ENCODE measurements at places on chromosomes 12 and 14.

- no peak for DNase-seq
Observed at GRCh38 chr12:94338006-94338794, 121.5 kb downstream of the CEP83 start.

- DNase-seq = no peak
Observed at GRCh38 chr12:92908108-92908507, 21.0 kb downstream of the EEA1 start.

DNA sequence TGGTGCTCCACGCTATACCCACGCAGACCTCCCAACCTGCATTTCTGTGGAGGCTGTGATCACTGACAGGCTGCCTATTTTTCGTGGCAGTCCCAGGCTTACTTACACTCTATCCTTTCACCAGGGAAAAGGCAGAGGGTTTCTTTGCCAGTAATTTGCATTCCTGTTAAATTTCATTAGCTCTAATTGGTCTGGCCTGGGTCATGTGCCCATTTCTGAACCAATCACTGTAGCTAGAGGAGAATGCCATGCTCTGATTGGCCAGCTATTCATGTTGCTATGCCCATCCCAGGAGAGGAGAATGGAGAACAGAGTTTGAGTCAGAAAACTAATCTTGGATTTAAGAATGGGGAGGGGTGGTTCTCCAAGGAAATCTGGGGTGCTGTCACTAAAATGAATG, 43.2 kb upstream of the TUNAR start:
- DNase-seq = no peak

DNA sequence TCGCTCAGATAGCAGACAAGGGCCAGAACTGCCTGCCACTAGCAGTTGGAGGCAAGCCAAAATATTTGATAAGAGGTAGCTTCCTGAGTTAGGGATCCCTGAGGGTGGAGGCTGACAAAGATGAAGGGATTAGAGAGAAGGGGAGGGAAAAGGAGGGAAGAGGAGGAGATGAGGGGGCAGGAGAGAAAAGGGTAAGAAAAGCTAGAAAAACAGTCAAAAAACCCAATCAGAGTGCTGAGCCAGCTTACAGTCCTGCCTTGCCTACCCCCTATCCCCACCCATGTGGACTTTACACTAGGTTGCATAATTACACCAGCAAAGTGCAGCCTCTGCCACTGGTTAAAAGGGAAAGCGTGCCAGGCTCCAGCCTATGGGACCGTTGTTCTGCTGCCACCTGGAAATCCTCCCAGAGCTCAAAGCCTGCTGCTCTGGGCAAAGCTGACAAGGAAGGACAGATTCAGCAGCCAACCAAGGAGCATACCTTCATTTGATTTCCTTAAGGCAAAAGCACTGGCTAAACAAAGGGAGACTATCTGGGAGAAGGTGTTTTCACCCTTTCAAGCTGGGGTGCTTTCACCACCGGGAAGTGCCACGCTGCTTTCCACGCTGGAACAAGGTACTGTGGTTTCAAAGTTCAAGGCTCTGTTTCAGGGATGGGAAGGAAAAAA, 3.8 kb upstream of the NUMB start:
- no peak for DNase-seq

- DNase-seq = no peak
Observed at GRCh38 chr12:113030875-113031525, 25.5 kb upstream of the DTX1 start.

GRCh38 chr12:92654929-92655328, 47.9 kb upstream of the PLEKHG7 start:
- DNase-seq = no peak

DNA sequence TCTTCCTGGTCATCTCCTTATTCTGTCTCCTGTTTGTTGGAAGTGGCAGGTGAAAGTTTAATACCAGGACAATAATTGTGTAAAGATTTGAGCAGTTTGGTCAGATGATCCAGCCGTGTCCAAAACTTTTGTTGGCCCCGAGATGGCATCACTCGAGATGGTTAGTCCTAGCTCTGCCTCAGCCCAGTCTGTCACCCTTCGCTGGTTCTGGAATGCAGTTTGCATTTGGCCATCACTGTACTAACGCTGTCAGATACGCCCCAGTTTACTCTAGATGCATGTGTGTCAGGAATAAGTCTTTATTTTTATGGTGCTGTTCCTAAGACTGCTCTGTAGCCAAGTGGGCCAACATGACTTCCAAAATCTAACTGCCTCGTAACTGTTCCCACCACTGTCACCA, 79.6 kb downstream of the MOK start:
- DNase-seq = no peak

- DNase-seq = no peak
Observed at GRCh38 chr12:69497308-69498026, 27.3 kb downstream of the FRS2 start.

- DNase-seq = no peak
Observed at GRCh38 chr14:91732439-91732838, 553 bp upstream of the CATSPERB start.

GRCh38 chr14:20606190-20606901, 15.2 kb upstream of the RNASE12 start:
- DNase-seq = no peak

GRCh38 chr14:50064993-50065392, 51.4 kb downstream of the VCPKMT start:
- DNase-seq = no peak

- no peak for DNase-seq
Observed at GRCh38 chr14:22838631-22839041, 2.3 kb downstream of the MMP14 start.

GRCh38 chr12:15244926-15245325, 23.7 kb upstream of the RERG start:
- no peak for DNase-seq

DNA sequence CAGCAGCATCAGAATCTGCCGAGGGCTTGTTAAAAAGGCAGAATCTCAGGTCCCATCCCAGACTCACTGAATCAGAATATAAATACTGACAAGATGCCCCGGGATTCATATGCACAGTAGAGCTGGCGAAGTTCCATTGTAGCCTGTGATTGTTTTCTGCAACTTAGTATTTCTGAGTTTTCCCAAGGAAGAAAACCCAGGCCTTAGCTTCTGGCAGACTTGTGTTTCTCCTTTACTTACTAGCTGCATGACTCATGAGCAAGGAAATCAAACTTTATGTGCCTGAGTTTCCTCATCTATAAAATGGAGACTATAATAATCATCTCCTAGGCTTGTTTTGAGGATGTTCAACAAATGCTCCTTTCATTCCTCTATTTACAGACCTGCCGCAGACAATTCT, 278.5 kb upstream of the PLEKHG7 start:
- no peak for DNase-seq

- DNase-seq = no peak
Observed at GRCh38 chr14:52283099-52283498, 15.6 kb downstream of the PTGDR start.

GRCh38 chr12:5884285-5884684, 60.8 kb downstream of the ANO2 start:
- DNase-seq = no peak

DNA sequence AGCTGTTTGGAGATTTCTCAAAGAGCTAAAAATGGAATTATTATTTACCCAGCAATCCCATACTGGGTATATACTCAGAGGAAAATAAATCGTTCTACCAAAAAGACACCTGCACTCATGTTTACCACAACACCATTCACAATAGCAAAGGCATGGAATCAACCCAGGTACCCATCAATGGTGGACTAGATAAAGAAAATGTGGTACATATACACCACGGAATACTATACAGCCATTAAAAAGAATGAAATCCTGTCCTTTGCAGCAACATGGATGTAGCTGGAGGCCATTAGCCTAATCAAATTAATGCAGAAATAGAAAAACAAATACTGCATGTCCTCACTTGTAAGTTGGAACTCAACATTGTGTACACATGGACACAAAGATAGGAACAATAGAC, 37.9 kb downstream of the WBP11 start:
- DNase-seq = no peak

GRCh38 chr12:53866727-53867126, 71.9 kb upstream of the HOXC13 start:
- DNase-seq = no peak

- no peak for DNase-seq
Observed at GRCh38 chr14:54796961-54797360, 105.7 kb downstream of the GCH1 start.

GRCh38 chr12:54411391-54412241, 7.5 kb downstream of the ITGA5 start:
- no peak for DNase-seq

- DNase-seq = no peak
Observed at GRCh38 chr12:43131301-43131700, 420.7 kb downstream of the ADAMTS20 start.

GRCh38 chr12:123971770-123972456, 718 bp downstream of the CCDC92 start:
- DNase-seq = no peak

- DNase-seq = no peak
Observed at GRCh38 chr14:104687601-104688504, 1.6 kb upstream of the INF2 start.

GRCh38 chr12:46660719-46661109, 165.1 kb downstream of the SLC38A4 start:
- DNase-seq = no peak

DNA sequence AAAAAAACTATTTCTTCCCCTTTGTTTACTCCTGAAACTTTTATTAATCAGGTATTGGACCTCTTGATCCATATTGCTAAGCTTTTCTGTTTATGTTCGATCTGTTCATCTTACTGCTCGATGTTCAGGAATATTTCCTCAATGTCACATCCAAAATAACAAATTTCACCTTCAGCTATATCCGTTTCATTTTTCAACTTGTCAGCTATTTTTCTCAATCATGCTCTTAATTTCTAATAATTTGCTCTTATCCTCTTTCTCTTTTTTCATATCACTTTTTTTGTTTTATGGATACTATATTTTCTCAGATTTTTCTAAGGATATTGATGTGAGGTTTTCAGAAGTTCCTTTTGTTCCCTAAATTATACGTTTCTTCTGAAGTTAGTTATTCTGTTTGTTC, 29.8 kb downstream of the SLC38A4 start:
- no peak for DNase-seq

GRCh38 chr12:113220593-113221180, 577 bp upstream of the TPCN1 start:
- no peak for DNase-seq

DNA sequence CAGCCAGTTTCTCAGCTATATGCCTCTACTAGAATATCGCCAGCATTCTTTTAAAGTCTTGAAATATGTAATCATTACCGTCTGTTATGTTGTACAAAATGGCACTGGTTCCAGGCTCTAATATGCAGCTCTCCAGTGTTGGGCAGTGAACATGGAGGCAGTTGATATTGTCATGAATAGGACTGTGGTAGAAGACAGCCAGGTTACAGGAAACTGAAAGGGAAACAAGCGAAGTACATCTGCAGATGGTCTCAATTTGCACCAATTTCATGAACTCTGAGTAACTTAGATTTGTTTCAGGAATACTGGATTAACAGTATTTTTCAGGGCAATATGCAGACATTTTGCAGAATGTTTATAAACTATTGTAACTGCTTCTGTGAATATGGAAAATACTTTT, 13.4 kb upstream of the KLHL42 start:
- no peak for DNase-seq
